ENCODE measurements at places on chromosomes 6 and 20.

DNA sequence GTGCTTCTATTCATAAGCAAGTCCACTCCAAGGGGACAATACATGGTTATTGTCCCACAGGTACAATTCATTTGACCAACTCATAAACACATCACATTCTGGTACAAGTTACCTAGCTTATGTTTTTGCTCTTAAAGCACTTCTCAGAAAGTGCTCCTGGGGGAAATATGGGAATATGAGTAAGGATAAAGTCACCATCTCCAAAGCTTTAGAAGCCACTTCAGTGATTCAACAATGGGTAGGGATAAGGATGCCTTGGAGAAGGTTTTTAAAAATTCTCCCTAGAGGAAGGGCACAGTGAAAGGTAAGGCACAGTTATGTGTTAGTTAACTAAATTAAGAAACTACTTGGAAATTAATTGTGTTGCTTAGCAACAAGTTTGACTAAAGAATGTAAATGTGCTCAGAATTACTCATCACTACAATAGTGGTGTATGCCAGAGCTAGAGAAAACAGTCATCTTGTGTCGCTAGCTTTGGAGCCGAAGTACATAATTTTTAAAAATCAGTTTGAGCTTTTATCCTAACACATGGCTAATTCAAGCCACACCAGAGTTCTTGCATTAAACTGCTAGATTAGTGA lies 39.5 kb upstream of the LAMP5 start:
- DNase-seq, result no peak

DNA sequence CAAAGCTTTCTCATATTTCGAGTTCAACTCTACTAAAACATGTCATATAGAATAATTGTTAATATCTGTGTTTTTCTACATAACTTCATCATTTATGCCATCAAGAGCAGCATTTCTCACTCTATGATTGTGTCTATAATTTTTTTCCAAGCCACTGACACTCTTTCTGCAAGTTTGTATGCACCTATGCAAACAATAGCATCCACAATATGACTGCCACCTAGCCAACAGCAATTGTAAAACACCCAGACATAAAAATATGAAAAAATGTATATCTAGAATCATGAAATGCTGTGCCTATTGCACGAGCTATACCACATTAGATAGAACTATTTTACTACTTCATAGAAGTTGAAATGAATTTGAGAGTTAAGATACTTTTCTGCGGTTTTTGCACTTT lies 286.5 kb upstream of the MARCKS start:
- DNase-seq, result no peak

DNA sequence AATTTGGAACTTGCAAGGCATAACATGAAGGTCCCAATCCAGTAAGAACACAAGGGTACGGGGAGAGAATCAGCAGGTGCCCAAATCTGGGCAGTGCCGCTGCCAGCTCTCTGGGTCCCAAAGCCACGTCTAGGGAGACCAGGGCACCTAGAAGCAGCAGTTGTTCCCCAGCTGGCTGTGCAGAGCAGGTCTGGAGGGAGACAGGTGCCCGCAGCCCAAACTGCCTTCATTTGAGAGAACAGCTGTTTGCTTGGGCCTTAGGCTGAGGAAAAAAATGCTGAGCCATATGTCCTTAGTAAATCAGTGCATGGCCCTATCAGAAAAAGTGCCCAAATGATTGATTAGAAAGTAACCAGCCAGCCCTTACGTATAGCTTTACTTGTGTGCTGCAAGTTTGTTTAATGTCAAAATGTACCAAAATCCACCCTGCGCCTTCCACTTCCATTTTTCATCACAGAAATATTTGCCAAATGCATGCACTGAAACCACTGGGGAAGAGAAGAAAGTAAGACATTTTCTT lies 9.1 kb upstream of the PRELID3B start:
- no peak for DNase-seq

- DNase-seq, result no peak
These were observed 650.8 kb upstream of the EYS start for GRCh38 chr6:66357781-66358180.

DNA sequence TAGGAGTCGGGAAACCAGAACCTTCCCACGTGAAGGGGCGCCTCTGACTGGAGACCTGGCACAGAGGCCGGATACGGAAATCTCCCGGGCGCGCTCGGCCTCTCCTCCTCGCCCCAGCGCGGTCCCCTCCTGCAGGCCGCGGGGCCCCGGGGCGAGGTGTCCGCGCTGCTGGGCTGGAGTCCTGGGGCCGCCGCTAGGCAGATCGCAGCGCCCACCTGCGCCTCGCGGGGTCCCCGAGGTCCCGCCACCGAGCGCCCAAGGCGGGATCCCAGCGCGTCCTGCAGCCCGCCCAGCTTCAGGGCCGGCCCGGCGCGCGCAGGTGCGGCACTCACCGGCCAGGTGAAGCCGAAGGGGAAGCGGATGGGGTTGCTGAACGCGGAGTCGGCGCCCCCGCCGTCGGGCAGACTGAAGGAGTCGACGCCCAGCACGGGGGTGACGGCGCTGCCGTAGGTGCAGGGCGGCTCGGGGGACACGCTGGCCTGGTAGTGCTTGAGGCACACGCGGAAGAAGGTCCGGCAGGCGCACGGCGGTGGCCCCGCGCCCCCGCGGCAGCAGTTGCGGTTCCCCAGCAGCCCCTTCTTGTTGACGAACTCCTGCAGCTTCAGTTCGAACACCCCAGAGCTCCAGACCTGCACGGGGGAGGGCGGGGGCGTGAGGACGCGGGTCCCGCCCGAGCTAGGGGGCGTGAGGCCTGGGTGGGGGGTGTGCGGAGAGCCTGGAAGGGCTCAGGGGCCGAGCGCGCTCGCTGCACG lies 1.5 kb downstream of the DLL1 start:
- no peak for DNase-seq

- peak; percentile 17 for DNase-seq
These were observed 86.1 kb downstream of the SLX4IP start for GRCh38 chr20:10521068-10521831.

- DNase-seq, result no peak
These were observed 120.6 kb downstream of the MMUT start for GRCh38 chr6:49342410-49342809.

DNA sequence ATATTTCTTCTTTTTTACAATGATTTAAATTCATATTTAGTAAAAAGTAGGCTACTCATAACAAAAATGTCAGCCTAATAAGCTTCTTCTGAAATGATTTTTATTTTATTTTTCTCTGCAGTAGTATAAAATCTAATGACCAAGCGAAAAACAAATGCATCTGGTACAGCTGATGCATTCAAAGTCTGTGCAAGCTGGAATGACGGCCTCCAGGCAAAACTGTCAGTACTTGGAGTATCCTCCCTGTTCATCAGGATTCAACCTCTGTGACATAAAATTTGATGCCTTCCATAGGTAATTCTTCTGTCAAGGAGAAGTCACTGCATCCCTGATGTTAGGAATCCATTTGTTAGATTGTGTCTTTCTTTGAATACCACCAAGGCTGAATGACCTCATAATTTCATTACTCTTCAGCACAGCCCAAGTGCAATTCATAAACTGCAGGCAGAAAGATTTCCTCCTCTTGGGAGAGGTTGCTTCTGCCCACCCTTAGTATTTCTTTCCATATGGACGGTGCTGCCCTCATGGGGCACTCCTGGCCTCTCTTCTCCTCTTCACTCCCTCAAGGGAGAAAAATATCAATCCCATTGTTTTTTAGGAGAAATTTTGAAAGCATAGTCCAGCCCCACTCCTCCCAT lies 146.4 kb upstream of the STXBP5 start:
- DNase-seq, result no peak

- DNase-seq, result no peak
These were observed 227.0 kb downstream of the SYNDIG1 start for GRCh38 chr20:24696396-24696795.

DNA sequence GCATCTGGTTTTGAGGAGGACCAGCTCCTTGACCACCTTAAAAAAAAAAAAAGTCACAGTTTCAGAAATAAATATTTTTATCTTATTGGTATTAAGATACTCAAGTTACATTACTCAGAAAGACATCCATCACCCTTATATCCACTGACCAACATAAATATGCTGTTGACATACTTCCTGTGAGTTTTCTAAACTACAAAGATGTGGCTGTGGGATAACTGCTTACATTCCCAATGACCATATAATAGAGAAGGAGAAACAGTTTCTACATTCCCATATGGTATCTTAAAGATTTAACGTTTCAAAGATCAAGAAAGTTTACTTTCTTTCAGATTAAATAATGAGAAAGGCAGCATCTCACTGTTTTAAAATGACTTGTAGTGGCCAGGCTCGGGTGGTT lies 46.3 kb downstream of the TP53INP2 start:
- no peak for DNase-seq

GRCh38 chr6:98686008-98686601 lies 148.3 kb upstream of the POU3F2 start:
- no peak for DNase-seq

GRCh38 chr6:142844065-142844755 lies 100.8 kb downstream of the HIVEP2 start:
- DNase-seq, result no peak

DNA sequence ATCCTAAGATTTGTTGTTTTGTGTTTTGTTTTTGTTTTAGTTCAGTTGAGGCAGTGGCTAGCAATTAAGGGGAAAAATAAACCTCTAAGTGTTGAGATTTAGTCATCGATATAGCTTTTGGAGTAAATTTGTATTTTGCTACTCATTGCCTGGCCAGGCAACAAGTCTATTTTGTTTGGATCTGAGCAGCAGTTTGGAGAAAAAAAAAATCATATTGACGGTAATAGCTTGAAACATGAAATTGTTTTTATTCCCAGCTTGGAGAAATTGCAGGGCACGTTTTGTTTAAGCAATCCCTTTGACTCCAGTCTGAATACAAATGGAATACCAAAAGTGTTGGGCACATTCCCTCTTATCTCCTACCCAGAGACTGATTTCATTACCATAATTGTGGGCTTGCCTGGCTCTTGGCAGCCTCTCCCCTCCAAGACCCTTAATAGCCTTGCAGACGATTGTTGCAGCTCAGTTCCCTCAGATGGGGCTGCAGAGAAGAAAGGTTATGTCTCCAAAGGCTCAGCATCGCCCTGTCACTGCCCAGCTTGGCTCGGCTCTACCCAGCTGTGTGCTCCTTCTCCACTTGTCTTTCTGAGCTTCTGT lies 56.0 kb downstream of the ISM1 start:
- DNase-seq, result no peak

DNA sequence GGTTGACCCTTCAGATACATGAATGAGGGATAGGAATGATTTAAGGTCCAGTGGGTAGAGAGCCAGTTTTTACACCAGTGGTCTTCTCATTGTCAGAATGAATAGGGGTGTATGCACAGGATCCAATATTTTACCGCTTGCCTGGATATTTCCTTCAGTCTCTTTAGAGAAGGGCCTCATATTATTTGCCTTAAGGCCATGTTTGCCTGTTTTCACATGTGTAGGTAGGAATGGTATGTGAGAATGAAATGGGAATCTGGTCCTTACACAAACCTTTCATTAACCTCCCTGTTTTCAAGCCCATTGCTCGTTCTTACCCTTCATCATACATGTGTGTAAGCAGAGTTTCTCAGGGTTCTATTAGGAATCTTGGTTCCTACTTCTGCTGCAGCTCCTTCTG lies 62.4 kb downstream of the LIN28B start:
- DNase-seq, result no peak

- DNase-seq, result no peak
These were observed 73.6 kb upstream of the FLRT3 start for GRCh38 chr20:14410869-14411555.

DNA sequence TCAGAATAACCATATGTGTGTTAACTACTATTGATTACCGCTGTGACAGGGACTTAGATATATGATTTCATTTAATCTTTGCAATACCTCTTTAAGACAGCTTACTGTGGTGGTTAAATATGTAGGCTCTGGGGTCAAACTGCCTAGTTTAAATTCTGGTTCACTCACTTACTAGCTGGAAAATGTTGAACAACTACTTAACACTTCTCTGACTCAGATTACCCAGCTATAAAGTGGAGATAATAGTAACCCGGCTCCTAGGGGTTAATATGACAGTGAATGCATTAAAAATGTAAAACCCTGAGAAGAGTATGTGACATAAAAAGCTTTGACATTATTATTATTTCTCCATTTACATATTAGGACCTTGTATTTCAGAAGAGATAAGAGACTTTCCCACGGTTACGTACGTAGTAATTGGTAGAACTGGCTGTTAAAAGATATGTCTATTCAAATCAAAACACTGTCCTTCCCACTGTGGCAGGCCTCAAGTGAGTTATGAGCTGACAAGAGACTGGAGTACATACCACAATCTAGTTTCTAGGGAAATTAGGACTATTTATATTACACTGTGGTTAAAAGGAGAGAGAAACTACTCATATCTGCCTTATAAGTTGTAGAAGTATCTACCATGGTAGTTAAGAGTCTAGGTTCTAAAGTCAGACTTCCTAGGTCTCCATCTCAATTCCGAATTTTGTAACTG lies 4.4 kb upstream of the PLCB1 start:
- no peak for DNase-seq

DNA sequence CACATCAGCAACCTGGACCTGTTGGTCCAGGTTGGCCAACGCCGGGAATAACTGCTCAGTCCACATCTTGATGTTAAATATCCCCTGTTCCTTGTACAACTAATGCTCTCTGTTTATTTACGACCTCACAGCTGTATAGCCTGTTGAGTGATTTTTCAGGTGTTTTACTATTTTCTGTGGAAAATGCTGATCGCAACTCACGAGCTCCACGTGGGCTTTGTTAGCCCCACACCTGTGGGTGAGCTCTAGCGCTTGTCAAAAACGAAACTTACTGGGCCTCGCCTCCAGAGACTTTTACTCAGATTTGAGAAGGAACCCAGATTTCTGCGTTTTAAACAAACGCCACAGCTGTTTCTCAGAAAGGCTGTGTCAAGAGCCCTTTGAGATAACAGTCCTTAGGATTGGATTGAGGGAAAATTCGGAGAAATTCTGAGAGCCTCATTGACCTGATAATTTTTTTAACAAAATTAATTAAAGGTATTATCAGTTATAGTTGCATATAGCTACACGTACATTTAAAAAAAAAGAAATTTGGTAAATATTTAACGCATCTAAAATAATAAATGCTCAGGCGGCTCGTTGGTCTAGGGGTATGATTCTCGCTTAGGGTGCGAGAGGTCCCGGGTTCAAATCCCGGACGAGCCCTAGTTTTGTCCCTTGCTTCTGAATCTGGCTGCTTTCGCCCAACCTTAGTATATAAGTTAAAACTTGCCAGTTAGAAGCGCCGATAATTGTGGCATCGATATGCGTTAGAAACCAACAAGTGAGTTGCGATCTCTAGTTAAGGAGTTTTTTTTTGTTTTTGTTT lies 16.7 kb downstream of the HMGN4 start:
- peak; percentile 45 for DNase-seq

DNA sequence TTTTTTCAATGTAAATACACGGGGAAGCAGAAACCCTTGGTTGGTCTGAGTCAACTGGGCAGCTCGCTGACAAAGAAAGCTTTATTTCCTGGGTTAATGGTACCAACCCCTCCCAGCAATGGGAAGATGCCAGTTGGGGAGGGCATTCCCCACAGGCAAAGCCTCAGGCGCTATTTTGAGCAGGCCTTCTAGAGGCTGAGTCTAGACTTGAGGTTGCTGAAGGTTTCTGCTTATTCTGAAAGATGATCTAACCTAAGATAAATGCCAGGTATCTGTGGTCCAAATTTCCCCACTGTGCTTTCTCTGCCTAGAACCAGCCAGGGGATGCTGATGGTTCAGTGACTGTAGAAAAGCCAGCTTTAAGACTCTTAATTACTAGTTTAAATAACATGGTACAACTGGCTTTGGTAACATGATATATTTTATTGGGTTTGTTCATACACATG lies 172.5 kb upstream of the JARID2 start:
- DNase-seq, result no peak
